Cardiac fibroblast (primary cell): ENCODE measurements at places on chromosomes 1 and 21.

GRCh38 chr1:214587165-214587564 is 15.8 kb upstream of the CENPF start:
- no peak for DNase-seq

- no peak for DNase-seq
These were observed 964.6 kb upstream of the B3GALT2 start for GRCh38 chr1:194151056-194151455.

GRCh38 chr1:71592646-71593274 is 511.9 kb upstream of the ZRANB2 start:
- peak; percentile 6 for DNase-seq

DNA sequence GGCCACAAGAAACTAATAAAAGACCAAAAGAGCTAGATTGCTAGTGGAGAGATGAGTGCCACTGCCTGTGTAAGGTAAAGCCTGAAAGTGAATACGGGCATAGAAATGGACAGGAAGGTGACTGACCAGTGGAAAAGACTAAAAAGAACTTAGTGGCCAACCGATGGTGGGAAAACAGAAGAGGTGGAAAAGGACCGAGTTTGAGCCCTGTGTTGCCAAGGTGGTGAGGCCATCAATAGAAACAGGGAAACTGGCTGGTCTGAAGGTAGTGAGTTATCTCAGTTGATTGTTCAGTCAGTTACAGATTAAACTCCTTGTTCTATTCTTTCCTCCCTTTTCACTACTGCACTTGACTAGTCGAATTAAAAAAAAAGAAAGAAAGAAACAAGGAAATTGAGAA is 2.5 kb downstream of the WDR77 start:
- no peak for DNase-seq

- no peak for DNase-seq
These were observed 88.5 kb upstream of the ZBTB18 start for GRCh38 chr1:243962541-243962940.

- DNase-seq, result no peak
These were observed 71.2 kb downstream of the FGGY start for GRCh38 chr1:59368008-59368670.

- no peak for DNase-seq
These were observed 249.7 kb upstream of the RUNX1 start for GRCh38 chr21:35298757-35299156.

GRCh38 chr1:41711581-41711980 is 207.1 kb downstream of the HIVEP3 start:
- no peak for DNase-seq

DNA sequence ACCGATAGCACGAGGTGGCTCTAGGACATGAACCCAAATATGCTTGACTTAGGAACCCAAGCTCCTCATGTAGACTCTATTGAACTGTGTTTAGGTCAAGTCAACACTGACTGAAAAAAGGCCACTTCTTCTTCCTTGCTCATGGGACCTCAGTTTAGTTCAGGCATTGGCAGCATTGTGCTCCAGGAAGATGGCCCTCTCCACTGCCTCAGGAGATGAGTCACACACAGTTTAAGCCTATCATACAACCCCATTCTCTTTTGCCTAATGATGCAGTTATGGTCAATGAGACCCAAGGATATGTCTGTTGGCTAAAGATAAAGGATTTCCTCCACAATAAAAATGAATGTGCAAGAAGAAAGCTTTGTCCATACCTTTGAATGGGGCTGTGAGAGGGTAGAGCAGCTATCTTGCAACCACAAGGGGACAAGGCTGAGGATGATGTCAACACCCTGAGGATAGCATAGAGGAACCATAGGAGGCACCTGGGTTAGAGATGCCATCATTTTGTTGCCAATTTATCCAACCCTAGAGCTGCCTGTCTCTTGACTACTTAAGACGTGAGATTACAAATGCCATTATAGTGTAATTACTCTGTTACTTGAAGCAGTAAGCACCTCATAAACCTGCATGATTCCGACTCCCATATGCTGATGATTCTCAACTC is 3.0 kb upstream of the TRIM63 start:
- no peak for DNase-seq

- DNase-seq, result no peak
These were observed 29.4 kb upstream of the TMPRSS2 start for GRCh38 chr21:41537356-41537755.

DNA sequence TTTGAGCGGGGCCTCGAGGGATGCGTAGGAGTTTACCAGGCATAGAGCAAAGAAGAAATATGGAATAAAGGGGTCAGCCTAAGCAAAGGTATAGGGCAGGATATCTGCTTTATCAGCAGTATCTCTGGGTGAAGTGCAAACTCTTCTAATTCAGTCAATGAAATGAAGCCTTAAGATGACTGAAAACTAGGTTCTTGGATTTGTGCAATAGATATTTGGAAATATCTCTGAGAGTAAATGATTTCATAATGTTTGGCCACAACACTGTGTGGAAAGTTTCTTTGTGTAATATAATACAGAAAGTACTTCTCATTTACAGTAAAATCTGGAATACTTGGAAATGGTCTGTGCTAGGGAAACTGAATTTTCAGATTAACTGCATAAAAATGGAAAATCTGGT is 26.1 kb downstream of the KCNJ15 start:
- DNase-seq, result peak; percentile 75

- DNase-seq, result no peak
These were observed 1156.6 kb downstream of the PLA2G4A start for GRCh38 chr1:187985145-187985896.

DNA sequence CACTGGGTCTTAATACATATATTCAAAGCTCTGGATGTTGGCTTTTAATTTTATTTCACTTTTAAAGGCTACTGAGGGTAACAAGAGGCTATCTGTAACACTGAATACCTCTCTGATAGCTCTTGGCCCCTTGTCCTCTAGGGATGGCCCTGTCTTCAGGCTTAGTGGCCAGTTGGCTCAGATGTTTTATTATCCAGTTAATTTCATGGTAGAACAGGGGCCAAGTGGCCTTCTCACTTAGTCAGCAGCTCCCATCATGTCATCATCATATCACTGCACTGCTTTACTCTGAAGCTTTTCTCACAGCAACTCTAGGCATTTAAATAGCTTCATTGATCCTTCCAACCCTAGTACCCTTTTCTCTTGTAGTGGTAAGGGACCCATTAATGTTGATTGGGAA is 40.2 kb upstream of the MACF1 start:
- no peak for DNase-seq

DNA sequence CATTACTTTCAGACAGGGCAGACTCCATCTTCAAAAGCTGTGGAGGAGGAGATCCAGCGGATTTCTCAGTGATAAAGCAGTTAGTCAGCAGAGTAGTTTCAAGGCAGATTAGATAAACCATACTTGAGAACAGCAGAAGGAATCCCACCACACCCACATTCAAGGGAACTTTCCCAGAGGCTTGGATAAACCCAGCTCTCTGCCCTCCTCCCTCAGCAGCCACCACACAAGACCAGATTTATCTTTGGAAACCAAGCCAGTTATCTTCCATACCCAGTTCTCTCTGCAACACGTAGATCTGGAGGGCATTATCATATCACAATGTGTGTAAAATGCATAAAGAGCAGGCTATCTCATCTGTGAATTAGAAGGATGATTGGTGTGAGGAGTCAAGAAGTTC is 40.2 kb downstream of the GFI1 start:
- DNase-seq, result peak; percentile 16

DNA sequence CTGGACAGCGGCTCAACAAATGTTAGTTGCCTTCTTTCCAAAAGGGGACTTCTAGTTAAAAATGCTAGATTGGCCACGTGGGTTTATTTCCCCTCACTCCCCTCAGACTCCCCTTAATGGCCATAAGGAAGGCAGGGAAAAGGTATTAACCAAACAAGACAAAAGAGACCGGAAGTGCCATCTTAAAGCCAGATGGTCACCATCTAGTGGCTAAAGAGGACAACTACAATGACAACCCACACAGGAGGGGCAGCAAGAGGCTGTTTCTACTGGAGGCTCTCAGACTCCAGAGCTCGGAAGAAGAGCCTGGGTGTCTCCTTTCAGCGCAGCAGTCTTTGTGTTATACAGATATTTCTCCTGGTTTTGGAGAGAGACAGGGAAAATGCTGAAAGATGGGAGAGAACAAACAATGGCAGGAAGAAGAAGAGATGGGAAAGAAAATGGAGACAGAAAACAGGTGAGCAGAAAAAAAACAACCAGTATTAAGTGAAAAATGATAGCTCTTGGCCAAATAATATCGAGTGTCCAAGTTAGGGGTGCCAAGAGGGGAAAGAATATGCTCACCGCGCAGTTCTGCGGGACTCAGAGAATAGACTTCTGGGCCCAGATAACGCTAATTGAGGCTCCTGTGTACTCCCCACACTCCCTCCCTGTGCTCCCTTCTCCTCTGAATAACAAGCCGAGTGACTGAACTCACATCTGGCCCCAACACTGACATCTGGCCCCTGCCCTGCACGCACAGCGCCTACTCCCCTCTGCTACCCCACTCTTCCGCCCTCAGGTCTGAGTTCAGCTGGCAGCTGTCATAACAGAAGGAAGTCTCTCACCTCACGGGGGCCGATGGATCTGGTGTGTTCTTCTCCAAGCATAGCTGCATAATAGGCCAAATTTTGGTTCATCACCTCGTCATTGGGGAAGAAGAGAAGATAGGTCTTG is 9.6 kb downstream of the P3H1 start:
- peak; percentile 78 for DNase-seq

- no peak for DNase-seq
These were observed 93.1 kb downstream of the RGL1 start for GRCh38 chr1:183898001-183898396.

GRCh38 chr1:215118081-215118480 is 35.5 kb downstream of the KCNK2 start:
- no peak for DNase-seq

GRCh38 chr1:1281533-1282321 is 1.5 kb downstream of the SCNN1D start:
- DNase-seq, result peak; percentile 88

GRCh38 chr1:190858140-190858539 is 380.5 kb upstream of the BRINP3 start:
- DNase-seq, result no peak

GRCh38 chr1:92484472-92485380 is 2.0 kb downstream of the GFI1 start:
- peak; percentile 18 for DNase-seq

DNA sequence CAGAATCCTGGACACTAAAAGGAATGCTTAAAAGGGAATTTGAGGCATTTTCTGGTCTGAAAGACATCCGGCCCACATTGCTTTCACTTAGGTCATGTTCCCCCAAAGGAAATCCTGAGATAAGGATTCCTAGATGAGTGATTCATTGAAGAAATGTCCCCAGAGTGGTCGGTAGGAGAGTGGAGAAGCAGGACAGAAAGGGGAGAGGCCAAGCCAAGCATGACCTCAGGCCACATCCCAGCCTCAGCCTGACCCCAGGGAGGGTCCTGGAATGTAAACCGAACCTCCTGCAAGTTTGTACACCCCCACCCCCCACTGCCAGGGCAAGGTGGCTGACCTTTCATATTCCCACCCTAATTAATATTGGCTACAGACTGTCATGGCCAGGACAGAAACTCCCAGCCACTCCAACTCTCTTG is 16.6 kb downstream of the HIVEP3 start:
- DNase-seq, result peak; percentile 79
